Epithelial cell of prostate (primary cell): ENCODE measurements at places on chromosomes 3 and 15.

DNA sequence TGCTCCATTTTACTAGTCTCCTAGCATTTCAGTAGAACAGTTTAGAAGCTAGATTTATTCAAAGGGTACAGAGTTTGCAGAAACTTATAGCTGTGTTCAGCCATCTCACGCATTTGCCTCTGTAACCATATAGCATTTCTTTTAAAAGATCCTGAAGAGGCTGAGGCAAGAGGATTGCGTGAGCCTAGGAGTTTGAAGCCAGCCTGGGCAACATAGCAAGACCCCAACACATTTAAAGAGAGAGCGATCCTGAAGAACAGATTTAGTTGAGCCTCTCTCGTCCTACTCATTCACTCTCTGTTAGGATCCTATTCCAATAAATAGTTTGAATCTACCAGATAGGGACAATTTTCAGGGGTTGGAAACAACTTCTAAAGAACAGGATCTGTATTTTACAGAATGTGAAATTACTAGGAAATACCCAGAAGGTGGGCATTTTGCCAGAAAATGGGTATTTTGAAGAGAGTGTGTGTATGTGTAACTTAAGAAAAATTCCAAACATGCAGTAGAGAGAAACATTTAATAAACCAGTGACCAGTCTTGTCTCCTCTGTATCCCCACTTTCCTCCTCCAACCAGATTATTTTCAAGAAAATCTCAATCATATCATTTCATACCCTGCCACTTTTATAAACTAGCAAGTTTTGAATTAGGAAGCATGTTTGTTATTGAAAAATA, 4.5 kb downstream of the EIF3J start:
- no peak for DNase-seq

GRCh38 chr3:188021502-188022040, 132.4 kb upstream of the LPP start:
- DNase-seq, result no peak

GRCh38 chr3:13243586-13243985, 170.4 kb upstream of the IQSEC1 start:
- no peak for DNase-seq

- no peak for DNase-seq
These were observed 188.9 kb downstream of the CACNA2D3 start for GRCh38 chr3:54311211-54311747.

DNA sequence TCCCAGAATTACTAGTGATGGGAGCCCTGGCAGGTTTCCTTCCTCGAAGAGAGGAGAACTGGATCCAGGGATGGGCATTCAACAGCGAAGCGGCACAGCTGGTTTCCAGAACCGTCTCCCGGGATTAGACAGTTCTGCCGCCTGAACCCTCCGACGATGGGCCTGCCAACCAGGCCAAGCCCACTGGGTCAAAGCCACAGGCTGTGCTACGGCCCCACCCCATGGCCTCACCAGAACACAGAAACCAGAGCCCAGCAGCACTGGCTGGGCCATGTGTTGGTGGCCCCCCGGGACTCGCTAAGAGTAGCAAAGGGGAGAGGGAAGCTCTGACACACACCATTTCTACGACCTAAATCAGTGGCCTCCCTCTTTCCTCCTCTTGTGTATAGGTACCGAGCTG, 2.2 kb downstream of the C15orf62 start:
- no peak for DNase-seq

GRCh38 chr3:49248840-49249227, 28.2 kb downstream of the C3orf62 start:
- DNase-seq, result peak; percentile 22

DNA sequence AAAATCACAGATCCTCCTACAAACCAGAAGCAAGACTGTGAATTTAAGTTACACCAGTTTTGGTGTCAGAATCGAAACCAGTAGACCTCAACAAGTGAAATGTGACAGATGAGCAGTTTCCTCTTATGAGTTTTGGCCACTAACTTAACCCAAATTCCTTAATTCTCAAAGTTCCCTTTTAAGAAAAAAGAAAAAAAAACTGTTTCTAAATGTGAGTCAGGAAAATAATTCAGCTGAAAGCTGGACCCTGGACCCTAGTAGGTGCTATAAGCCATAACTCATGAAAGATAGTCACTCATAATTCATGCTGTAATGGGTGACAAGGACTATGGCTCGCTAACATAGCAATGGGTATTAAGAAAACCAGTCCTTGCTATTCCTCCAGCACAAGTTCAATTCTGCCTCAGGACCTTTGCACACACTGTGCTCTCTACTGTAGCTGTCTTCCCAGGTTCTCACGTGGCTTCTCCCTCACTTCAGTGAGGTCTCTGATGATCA, 9.0 kb upstream of the THRB start:
- no peak for DNase-seq

- DNase-seq, result no peak
These were observed 39.4 kb downstream of the AGTR1 start for GRCh38 chr3:148737104-148737530.

- DNase-seq, result no peak
These were observed 208.4 kb upstream of the KBTBD8 start for GRCh38 chr3:66789580-66790237.

GRCh38 chr3:36175113-36175812, 205.0 kb upstream of the STAC start:
- DNase-seq, result no peak

DNA sequence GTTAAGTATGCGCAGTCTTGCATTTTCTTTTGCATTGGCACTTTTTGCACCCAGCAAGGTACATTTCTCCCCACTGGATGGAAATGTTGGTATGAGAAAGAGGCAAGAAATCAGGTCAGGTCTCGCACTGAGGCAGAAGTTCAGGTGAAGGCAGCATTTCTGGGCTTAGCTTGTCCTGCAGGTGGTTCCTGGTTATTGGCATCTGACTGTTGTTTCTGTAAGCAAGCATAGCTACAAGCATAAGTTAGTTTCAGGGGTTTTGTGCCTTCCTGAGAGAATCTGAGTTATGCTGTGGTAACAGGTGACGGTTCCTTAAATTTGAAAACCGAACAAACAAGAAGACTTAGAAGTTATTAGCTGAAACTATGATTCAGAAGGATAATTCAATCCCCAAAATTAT, 139.4 kb upstream of the GRM7 start:
- DNase-seq, result no peak

- no peak for DNase-seq
These were observed 33.6 kb upstream of the MTMR10 start for GRCh38 chr15:31024979-31025378.

DNA sequence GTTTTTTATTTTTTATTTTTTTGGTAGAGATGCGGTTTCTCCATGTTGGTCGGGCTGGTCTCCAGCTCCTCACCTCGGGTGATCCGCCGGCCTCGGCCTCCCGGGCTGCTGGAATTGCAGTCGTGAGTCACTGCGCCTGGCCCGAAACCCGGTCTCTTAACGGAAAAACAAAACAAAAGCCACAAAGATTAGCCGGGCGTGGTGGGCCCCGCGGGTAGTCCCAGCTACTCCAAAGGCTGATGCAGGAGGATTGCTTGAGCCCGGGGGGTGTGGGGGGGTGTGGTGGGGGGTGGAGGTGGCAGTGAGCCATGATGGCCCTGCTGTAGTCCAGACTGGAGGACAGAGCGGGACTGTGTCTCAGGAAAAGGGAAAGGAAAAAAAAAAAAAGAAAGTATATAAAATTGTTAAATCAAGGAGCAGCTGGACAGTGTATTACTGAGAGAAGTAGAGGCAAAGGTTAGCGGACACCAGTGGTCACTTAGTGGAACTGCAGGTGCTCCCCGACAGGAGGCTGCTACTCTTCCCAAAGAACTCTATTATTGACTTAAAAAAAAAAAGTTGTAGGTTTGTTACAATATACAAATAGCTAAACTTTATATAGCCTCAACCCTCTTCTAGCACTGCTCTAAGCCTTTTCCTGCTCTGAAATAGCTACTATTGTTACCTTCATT, 30.3 kb upstream of the TUBGCP5 start:
- no peak for DNase-seq

DNA sequence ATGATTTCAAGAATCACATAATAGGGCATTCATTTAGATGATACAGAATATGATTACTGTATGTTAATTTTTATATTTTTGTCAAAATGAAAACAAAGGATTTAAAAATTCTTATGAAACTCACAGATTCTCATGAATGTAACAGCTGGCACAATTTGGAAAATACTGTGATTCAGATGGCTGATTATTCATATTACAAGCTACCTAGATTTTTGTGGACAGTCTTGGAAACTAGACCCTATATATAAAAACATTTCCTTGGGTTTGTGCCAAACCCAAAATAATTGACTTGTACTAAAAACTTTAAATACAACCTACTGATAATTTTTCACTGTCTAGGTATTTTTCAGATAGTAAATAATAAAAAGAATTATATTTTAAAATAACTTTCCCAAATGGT, 26.2 kb downstream of the ZBED2 start:
- DNase-seq, result no peak

DNA sequence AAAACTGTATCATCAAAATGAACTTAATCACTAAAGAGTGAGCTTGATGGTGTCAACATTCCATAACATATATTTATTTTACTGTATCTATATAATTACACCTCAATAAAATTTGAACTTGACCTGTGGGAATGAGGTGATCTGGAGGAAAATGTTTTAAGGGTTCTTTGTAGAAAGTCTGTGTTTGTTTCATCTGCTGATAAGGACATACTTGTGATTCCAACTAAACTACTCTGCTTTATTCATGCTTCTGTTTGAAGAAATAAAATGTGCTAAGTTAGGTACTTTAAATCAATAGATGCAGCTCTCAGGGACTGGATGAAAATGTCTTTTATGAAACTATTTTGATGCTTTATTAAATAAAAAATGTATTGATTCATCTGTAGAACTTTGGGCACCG, 11.6 kb upstream of the PLOD2 start:
- DNase-seq, result no peak

DNA sequence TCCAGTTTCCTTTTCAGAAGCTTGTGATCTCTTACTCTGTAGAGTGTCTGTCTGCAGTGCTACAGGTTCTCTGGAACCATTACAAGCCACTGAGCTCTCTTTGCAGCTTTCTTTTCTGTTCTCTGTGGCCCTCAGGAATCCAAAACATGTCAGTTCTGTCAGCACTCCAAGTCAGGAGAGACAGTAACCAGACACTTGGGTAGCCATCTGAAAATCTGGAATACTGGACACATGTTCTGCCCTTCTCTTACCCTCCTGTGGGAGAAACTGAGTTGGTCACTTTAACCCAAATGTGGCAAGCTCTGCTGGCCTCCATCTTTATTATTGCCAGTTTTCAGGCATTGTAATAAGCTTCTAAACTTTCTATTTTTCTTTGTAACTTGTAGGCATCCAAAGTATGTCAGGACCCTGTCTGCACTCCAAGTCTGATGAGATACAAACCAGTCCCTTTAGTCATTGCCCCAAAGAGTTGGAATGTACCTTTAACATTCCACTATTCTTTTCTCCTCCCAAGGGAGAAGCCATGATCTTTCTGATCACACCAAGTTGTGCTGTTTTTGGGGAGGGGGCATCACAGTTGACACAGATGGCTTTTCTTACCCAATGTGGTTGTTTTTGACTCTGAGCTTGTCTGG, 183.7 kb downstream of the DPH6 start:
- DNase-seq, result no peak

- no peak for DNase-seq
These were observed 1090.9 kb downstream of the TBL1XR1 start for GRCh38 chr3:176106380-176106779.

DNA sequence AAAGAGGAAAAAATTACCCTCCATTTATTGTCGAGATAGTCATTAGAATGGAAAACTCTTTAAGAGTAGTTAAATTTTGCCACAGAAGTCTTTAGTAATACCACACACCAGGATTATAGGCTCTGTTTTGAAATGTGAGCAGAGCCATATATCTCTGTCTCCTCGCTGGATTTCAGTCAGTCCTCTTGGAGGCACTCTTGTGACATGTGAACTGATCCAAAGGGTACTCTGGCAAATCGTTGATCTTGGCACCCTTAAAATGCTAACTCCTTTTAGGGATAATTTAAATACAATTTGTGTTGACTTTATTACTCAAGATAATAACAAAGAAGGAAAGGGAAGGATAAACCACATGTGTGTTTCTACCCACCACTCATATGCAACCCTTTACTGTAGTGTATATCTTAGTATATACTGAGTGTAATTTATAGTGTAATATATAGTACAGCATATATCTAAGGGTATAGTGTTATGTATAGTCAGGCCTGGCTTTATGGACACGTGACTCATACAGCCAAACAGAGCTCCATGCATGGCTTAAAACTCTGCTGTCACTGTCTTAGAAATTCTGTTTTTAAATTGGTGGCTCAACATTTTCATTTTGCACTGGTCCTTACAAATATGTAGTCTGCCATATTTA, 12.3 kb upstream of the KPNA4 start:
- DNase-seq, result no peak

GRCh38 chr3:64379221-64379620, 154.0 kb upstream of the PRICKLE2 start:
- DNase-seq, result no peak

DNA sequence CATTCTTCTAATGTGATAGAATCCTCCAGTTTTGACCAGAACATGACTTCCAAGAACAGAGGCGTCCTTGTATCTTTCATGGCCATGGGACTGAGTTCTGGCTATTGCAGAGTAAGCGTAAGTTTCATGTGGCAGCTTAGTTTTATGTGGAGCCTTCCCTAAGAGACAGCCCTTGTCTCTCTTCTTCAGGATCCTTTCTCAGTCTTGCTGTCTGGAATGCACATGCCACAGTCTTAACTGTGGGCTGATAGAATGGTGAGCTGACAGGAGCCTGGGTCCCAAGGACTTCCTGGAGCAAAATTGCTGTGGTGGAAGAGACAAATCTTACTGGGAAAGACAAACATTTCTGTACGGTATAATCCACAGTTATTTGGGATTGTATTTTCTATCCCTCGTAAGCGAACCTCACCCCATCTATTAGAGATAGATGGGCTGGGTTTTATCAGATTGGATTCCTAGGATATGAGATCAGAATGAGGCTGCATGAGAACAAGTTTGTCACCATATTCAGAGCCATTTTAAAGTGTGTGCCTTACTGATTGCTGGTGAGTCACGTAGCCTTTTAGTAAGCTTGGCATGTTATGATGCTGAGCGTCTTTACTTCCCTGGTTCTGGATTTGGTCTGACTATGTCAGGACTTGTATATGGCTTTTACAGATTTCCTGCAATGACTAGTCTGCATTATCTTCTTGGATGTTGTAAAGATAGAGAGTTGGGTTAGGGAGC, 32.8 kb downstream of the CDIN1 start:
- DNase-seq, result peak; percentile 88

GRCh38 chr3:125186261-125186787, 26.2 kb downstream of the SLC12A8 start:
- no peak for DNase-seq

- DNase-seq, result no peak
These were observed 24.3 kb downstream of the CDAN1 start for GRCh38 chr15:42712584-42712983.

- DNase-seq, result no peak
These were observed 277.4 kb upstream of the NR2E3 start for GRCh38 chr15:71532994-71533393.

- no peak for DNase-seq
These were observed 89.6 kb downstream of the FAM43A start for GRCh38 chr3:194775266-194775665.

GRCh38 chr15:79006071-79006470, 61.2 kb upstream of the CTSH start:
- no peak for DNase-seq

- DNase-seq, result peak; percentile 55
These were observed 4.1 kb upstream of the RARB start for GRCh38 chr3:25423780-25424588.

- no peak for DNase-seq
These were observed 11.4 kb upstream of the C3orf22 start for GRCh38 chr3:126570103-126570541.
